ENCODE measurements at places on chromosomes 16 and 17. TPM values are rescaled to one million over a fixed set of nuclear protein-coding genes. Genes with fewer than 3 reads are reported as not detected.

The YPEL3 gene
- 36.9 TPM for total RNA-seq

The KRTAP4-9 gene
- total RNA-seq: not detected

The CRAMP1 gene
- total RNA-seq: 14.6 TPM

The PRSS27 gene
- 1.6 TPM for total RNA-seq

The RND2 gene
- total RNA-seq: 0.07 TPM

The FAM83G gene
- total RNA-seq: 14.3 TPM

GRCh38 chr17:17496189-17497064 is at the start of gene RASD1:
Gene RASD1, minus strand, starts transcription at chr17:17496395. Its CDS starts 214 bp downstream, at chr17:17496181.
- peak within 1 kb of the TSS; percentile 62 for H3K4me3 ChIP-seq
- peaks cover 16% of the 10 kb centered on the region for H3K4me1 ChIP-seq
- DNase-seq: peak; percentile 88
- H3K27ac ChIP-seq: no peak within 1 kb of the TSS
- H3K36me3 ChIP-seq: peaks cover 3% of the 10 kb centered on the region
- H3K27me3 ChIP-seq: peaks cover 7% of the 10 kb centered on the region

- H3K27me3 ChIP-seq: peaks cover 13% of the 10 kb centered on the region
- H3K27ac ChIP-seq: no peak overlapping the region
- H3K4me1 ChIP-seq: no peaks in the 10 kb centered on the region
- no peaks in the 10 kb centered on the region for H3K36me3 ChIP-seq
- no peak for DNase-seq
These were observed 79.1 kb upstream of the C16orf82 start for GRCh38 chr16:26987597-26988010.

DNA sequence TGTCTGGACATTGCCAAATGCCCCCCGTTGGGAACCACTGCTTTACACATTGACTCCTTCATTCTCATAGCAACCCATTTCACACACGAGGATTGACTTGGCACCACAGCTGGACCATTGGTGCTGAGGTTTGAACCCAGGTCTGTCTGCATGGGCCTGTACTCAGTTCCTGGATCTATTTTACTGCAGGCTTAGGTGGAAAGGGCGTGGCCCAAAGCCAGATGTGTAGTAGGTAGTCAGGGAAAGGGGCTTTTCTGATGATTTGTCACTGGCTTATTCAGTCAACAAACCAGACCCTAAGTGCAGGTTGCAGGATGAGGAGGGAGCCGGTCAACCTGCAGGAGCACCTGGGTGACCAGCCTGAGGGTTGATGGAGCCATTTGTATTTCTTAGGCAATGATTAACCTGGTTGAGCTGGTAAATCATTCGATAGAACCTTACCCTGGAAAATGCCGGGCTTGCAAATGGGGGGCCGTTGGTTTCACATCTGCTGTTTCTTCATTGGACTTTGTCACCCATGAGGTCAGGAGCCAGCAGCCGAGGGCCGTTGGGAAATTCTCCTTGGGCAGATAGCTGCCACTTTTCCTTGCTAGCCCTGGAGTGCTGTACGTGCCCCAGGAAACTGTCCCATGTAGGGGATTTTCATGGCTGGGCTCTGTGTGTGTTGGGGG is 104.4 kb downstream of the CMIP start:
- H3K4me3 ChIP-seq: no peak overlapping the region
- DNase-seq: no peak
- no peaks in the 10 kb centered on the region for H3K27me3 ChIP-seq
- H3K36me3 ChIP-seq: no peaks in the 10 kb centered on the region
- no peak overlapping the region for H3K27ac ChIP-seq

DNA sequence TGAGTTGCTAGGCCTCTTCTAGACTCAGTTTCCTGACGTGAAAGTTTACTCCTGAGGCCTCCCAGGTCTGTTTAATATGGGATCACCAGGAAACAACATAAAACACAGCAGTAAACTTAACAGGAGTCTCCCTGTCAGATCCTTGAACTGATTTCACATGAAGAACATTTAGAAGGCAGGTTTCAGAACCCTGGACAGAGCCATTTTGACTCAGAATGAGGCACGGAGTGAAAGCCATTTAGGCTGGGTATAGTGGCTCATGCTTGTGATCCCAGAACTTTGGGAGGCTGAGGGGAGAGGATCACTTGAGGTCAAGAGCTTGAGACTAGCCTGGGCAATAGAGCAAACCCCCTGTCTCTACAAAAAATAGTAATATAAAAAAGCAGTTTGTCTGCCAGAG is 289.1 kb downstream of the CA10 start:
- no peaks in the 10 kb centered on the region for H3K4me1 ChIP-seq
- no peak overlapping the region for H3K4me3 ChIP-seq
- no peak for DNase-seq
- H3K27me3 ChIP-seq: peaks cover under 1% of the 10 kb centered on the region

DNA sequence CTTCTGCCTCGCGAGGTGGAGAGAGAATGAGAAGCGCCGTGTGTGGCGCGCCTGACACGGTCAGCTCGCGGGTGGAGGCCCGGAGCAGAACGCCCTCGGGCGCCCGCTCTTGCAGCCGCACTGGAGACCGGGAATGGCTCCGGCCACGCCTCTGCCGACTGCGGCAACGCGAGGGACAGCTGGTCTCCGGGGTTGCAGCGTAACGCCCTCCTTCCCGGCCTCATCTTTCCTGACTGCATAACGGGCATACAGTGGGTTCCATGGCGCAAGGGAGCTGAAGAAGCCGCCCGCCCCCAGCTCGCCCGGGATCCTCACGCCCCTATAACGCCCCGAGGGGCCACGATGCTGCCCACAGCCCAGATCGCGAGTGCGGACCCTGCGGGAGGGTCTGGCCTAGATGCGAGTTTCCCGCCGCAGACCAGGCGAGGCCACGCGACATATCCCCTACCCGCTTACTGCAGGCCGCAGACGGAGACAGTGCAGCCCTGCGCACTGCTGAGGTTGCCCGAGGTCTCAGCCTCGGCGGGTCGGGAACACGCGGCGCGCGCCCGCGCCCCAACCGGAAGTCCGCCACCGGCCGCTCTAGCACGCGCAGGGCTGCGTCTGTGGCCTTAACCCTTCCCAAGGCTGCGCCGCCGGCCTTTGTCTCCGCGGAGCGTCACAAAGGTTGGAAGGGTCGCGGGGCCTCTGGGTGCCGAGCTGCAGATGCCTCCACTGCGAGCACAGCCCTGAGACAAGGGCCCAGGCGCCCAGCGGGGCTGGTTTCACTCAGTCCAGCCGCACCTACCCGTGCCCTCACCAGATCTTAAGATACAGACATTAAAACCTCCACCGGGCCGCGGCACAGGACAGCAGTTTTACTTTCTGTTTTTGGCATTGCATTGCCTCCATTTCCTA is 18.8 kb downstream of the BCL7C start:
- H3K4me1 ChIP-seq: peaks cover 34% of the 10 kb centered on the region
- peak; percentile 93 for DNase-seq
- H3K27me3 ChIP-seq: no peaks in the 10 kb centered on the region
- H3K36me3 ChIP-seq: peaks cover 18% of the 10 kb centered on the region
- H3K4me3 ChIP-seq: peak overlapping the region; percentile 96

- peaks cover 61% of the 10 kb centered on the region for H3K27me3 ChIP-seq
- no peak overlapping the region for H3K4me3 ChIP-seq
- no peak for DNase-seq
- no peak overlapping the region for H3K27ac ChIP-seq
These were observed 5.7 kb upstream of the CDH5 start for GRCh38 chr16:66360624-66361324.

DNA sequence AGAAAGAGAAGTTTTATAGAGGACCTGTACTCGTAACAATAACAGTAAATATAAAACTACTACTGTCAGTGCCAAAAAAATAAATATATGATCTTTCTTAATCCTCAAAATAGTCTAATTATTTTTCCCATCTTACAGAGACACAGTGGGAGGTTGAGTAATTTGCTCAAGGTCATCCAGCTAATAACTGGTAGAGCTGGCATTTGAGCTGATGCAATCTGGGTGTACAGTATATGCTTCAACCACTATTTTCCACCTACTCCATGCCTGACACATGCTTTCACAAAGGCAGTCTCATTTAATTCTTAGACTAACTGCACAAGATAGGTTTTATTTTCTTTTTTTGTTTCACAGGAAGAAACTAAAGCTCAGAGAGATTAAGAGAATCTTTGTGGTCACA is 33.6 kb downstream of the PIGL start:
- no peak overlapping the region for H3K4me3 ChIP-seq
- H3K27me3 ChIP-seq: no peaks in the 10 kb centered on the region
- peaks cover 14% of the 10 kb centered on the region for H3K4me1 ChIP-seq
- H3K27ac ChIP-seq: no peak overlapping the region
- H3K36me3 ChIP-seq: peaks cover 8% of the 10 kb centered on the region

GRCh38 chr17:58333736-58334207 is 5.2 kb upstream of the TSPOAP1 start:
- peaks cover 45% of the 10 kb centered on the region for H3K4me1 ChIP-seq
- H3K4me3 ChIP-seq: peak overlapping the region; percentile 92
- peaks cover 20% of the 10 kb centered on the region for H3K27me3 ChIP-seq
- peaks cover 73% of the 10 kb centered on the region for H3K36me3 ChIP-seq

DNA sequence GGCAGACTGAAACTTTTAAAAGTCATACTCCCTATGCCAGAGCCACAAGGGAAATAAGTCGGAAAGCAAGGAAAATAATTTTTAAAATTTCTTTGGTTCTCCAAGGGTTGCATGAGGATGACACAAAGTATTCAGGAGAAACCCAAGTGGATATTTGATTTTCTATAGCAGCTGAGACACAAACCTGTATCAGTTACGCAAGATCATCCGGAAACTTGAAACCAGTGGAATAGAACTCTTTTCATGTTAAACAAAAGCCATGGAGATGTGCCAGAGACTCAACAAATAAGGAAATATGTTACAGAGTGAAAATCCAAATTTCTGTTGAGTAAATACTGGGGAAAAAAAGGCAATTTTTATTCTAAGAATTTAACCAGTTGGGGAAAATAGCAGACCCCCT is 294.7 kb downstream of the KIF2B start:
- H3K27me3 ChIP-seq: no peaks in the 10 kb centered on the region
- H3K4me1 ChIP-seq: no peaks in the 10 kb centered on the region
- no peak overlapping the region for H3K4me3 ChIP-seq
- no peaks in the 10 kb centered on the region for H3K36me3 ChIP-seq

- DNase-seq: peak; percentile 47
- H3K27ac ChIP-seq: peak overlapping the region; percentile 73
- H3K27me3 ChIP-seq: no peaks in the 10 kb centered on the region
- H3K4me3 ChIP-seq: no peak overlapping the region
- peaks cover 17% of the 10 kb centered on the region for H3K4me1 ChIP-seq
These were observed 9.2 kb downstream of the CHD3 start for GRCh38 chr17:7897773-7898172.

DNA sequence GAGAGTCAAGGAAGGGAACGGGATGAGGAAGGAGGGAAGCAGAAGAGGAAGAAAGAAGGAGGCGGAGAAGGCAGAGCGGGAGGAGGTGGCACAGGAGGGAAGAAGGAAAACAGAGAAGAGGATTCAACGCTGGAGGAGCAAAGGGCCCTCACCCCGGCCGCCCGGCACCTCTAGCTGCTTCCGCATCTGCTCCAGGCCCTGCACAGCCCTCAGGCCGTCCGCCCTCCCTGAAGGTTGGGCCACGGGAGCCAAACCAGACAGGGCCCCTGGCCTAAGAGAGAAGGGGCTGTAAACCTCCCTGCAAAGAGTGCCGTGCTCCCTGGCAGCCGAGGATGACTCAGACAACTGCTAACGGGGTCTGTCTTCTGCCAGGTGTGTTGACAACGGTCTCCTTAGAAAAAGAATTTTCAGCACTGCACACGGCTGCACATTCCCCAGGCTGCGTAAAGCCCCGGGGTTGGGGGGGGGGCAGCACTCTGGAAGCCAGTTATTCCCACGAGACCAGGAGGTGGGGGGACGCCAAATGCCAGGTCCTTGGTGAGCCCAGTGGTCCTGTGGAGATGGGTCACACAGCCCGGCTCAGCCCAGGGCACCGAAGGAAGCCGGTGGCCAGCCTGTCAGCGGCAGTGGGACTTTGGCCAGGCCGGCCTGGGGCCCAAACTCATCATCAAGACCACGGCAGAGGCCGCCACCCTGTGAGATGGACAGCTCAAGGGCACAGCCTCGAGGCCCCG is 29.1 kb downstream of the MRM3 start:
- no peak for DNase-seq
- no peak overlapping the region for H3K27ac ChIP-seq
- no peaks in the 10 kb centered on the region for H3K4me1 ChIP-seq
- H3K36me3 ChIP-seq: no peaks in the 10 kb centered on the region

GRCh38 chr17:63476459-63476853 is 405 bp upstream of the ACE start:
- H3K4me1 ChIP-seq: peaks cover 15% of the 10 kb centered on the region
- no peaks in the 10 kb centered on the region for H3K36me3 ChIP-seq
- peaks cover 5% of the 10 kb centered on the region for H3K27me3 ChIP-seq

DNA sequence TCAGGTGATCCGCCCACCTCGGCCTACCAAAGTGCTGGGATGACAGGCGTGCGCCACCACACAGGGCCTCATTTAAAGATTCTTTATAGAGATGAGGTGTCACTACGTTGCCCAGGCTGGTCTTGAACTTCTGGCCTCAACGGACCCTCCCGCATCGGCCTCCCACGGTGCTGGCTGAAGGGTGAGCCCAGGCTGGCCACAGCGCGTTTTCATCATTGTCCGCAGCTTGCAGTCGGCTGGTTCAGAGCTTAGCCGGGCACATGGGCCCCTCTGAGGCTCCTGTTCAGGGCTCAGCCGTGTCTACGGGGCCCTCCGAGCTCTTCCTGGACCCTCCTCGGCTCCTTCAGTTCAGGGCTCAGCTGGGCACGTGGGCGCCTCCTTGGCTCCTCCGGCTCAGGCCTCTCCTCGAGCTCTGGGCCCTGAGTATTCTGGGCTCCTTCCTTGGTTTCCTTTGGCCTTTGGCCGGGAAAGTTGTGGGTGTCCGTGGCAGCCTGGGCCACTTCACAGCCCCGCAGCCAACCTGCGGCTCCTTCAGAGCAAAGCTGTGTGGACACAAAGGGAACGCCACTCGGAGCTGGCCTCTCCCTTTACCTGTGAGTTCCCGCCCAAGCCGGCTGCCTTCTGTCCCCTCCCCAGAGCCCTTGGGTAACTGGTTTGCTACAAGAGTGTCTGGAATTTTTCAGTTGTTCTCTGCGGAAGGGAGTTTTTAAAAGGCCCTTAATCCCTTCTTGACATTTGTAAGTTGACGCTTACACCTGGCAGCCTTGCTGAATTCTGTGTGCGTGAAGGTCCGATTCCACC is 1.2 kb upstream of the MSLN start:
- no peak overlapping the region for H3K27ac ChIP-seq
- peaks cover 12% of the 10 kb centered on the region for H3K27me3 ChIP-seq
- no peak overlapping the region for H3K4me3 ChIP-seq
- H3K4me1 ChIP-seq: no peaks in the 10 kb centered on the region
- H3K36me3 ChIP-seq: no peaks in the 10 kb centered on the region
- DNase-seq: no peak

DNA sequence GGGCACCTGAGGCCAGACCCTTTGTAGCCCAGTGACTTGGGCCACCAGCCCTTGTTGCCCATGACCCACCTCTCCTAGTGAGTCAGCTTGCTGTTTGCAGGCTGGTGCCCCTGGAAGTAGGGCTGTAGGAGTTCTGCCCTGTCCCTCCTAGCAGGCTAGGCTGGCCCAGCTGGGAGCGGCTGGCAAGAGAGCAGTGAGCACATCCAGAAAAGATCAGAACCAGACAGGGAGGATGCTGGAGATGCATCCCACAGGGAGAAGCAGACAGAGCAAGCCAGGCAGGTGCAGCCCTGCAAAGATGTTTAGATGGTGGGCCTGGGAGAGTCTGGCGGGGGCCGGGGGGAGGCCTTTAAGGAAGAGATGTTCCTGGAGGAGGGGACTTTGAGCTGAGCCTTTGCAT is 2.4 kb downstream of the SLC5A10 start:
- H3K4me1 ChIP-seq: peaks cover 20% of the 10 kb centered on the region
- no peaks in the 10 kb centered on the region for H3K27me3 ChIP-seq
- no peaks in the 10 kb centered on the region for H3K36me3 ChIP-seq
